ACHN (cell line): ENCODE measurements at places on chromosomes 5 and 9.

GRCh38 chr5:5572976-5573797, 150.7 kb downstream of the ICE1 start:
- no peak for DNase-seq

DNA sequence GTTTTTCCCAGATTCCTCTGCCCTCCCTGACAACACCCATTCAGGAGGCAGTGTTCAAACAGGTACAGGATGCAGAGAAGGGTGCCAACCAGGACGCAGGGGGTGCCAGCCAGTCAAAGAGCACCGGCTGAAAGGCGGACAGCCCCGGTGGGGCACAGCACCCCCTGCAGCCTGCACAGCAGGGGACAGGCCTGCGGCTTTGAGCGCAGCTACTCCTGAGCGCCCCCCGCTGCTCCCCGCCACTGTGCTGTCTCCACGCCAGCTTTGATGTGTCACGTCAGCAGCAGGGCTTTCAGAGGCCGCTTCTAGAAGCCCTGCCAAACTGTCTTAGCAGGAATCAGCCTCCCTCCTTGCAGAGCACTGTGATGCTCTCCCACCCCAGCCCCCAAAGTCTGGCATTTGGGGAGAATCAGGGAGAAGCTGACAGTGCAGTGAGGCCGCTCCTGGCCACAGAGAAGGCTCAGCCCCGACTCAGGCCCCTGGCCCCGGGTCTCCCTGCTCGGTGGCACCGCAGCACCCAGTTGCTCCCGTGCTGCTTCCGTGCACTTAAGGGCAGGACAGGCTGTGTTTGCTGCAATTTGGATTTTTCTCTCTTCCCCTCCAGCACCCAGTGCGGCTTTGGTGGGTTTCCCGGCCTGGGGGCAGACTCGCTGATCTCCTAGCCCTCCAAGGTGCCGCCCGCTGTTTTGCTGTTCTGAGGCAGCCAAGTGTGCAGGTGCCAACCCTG, 20.3 kb downstream of the AK8 start:
- DNase-seq = no peak

GRCh38 chr5:98470747-98471146, 302.7 kb upstream of the RGMB start:
- DNase-seq = no peak

- DNase-seq = no peak
Observed at GRCh38 chr9:4160249-4160648, 139.6 kb downstream of the GLIS3 start.

DNA sequence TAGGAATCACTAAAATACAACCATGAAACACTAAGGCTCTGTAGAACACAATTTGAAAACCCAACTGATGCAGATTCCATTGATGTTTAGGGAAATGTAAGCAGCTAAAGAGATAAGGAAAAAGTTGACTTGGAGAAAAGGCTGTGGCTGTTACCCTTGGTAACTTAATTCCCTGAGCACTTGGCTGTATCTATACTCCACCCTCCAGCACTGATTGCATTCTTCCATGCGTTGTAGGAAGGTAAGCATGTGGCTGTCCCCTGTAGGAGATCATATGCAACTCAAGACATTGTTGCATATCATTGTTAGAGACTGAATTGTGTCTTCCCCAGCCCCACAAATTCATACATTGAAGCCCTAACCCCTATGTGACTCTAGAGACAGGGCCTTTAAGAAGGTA, 184.5 kb downstream of the CEMIP2 start:
- DNase-seq = no peak
